Cortex of kidney (tissue), 1 donor: ENCODE measurements at places on chromosomes 3 and 15.

- no peak for DNase-seq
These were observed 76.5 kb upstream of the SPRED1 start for GRCh38 chr15:38176155-38176554.

- no peak for DNase-seq
These were observed 92.8 kb downstream of the PCSK6 start for GRCh38 chr15:101396484-101397261.

DNA sequence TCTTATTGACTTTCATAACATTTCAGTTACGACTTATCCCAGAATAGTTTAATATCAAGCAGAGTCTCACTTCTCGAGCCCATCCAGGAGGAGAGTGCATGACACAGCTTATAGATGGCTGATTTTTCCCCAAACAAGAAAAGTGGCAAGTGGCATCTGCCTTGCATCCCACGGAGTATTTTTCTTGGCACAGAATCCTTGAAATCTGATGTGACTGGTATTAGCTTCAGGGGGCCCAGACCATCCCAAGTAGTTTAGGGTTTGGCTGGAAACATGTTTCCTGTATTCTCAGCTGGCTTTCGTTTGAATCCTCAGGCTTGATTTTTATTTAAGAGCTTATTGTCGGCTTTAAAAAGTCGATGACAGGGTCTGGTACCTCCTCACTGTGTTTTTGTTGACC is 20.7 kb upstream of the FBXL22 start:
- no peak for DNase-seq

DNA sequence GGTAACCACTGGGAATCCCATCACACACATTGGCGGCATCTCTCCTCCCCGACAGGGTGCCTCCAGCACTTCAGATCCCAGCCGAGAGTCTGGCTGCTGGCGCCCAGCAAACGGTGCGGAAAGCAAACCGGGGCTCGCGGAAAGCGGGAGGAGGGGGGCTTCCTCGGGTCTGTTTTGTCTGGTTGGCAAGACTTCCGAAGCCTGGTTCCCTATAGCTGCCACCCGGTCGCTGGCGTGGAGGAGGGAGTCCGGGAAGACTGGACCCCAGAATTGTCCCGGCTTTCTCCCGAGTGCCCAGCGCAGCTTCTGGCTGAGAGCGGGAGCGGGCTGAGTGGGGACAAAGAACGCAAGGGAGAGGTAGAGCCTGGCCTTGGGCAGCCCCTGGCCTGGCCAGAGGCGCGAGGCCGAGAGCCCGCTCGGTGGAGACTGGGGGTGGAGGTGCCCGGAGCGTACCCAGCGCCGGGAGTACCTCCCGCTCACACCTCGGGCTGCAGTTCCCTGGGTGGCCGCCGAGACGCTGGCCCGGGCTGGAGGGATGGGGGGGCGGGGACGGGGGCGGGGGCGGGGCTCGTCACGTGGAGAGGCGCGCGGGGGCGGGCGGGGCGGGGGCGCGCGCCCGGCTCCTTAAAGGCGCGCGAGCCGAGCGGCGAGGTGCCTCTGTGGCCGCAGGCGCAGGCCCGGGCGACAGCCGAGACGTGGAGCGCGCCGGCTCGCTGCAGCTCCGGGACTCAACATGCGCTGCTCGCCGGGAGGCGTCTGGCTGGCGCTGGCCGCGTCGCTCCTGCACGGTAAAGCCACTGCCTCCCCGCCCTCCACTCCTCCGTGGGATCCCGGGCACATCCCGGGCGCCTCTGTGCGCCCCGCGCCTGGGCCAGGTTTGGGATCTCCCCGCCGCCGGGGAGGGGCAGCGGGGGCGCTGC is at the start of gene CHRNA7:
TSS of gene CHRNA7 (plus strand) at position 654 of the 920 bp plus-strand sequence. CDS start at position 734, 80 bp downstream.
- no peak for DNase-seq

- no peak for DNase-seq
These were observed 98.1 kb downstream of the ZPLD1 start for GRCh38 chr3:102532901-102533300.

GRCh38 chr3:124802061-124802698 is 71.9 kb downstream of the UMPS start:
- no peak for DNase-seq

- no peak for DNase-seq
These were observed 2.7 kb downstream of the LMAN1L start for GRCh38 chr15:74815121-74815934.

GRCh38 chr15:90080818-90081393 is 21.4 kb downstream of the IDH2 start:
- DNase-seq: no peak

DNA sequence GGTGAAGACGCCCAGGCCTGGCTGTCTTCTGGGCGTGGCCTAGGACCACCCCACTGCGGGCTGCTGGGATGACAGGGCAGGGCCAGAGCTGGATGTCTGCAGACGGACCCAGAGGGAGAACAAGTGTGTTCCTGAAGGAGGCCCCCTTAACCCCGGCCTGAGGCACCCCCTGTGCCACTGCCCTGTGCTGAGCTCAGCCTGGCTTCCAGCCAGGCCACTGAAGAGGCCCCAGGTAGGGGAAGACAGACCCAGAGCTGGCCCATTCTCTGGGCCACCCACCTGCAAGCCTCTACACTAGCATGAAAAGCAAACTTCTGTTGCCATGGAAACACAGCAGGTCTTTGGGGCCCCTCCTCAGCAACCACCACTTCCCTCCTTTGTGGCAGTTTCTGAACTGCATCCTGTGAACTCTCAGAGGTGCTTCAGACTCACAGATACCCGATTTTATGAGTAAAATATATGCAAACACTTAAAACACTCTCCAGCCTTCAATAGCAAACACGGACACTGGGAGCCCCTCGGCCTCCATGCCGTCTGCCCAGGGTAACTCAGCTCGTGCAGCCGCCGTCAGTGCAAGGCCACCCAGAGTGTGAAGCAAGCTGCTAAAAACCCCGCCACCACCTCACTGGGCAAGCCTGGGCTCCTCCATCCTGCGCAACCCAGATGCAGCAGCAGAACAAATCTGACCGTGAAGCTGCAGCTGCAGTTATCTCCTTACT is 42.5 kb downstream of the CMTM6 start:
- DNase-seq: no peak

- no peak for DNase-seq
These were observed 237.2 kb upstream of the DPH6 start for GRCh38 chr15:35783203-35783602.

GRCh38 chr15:89652131-89652530 is 3.1 kb downstream of the KIF7 start:
- DNase-seq: no peak

GRCh38 chr3:185744997-185745843 is 79.6 kb downstream of the IGF2BP2 start:
- DNase-seq: no peak

GRCh38 chr15:85094685-85095084 is 113.0 kb downstream of the PDE8A start:
- no peak for DNase-seq

GRCh38 chr3:99562990-99563607 is 75.3 kb upstream of the COL8A1 start:
- no peak for DNase-seq

- DNase-seq: no peak
These were observed 459.3 kb downstream of the TUSC7 start for GRCh38 chr3:117168896-117169295.

- DNase-seq: no peak
These were observed 11.5 kb downstream of the RBPMS2 start for GRCh38 chr15:64763874-64764273.

DNA sequence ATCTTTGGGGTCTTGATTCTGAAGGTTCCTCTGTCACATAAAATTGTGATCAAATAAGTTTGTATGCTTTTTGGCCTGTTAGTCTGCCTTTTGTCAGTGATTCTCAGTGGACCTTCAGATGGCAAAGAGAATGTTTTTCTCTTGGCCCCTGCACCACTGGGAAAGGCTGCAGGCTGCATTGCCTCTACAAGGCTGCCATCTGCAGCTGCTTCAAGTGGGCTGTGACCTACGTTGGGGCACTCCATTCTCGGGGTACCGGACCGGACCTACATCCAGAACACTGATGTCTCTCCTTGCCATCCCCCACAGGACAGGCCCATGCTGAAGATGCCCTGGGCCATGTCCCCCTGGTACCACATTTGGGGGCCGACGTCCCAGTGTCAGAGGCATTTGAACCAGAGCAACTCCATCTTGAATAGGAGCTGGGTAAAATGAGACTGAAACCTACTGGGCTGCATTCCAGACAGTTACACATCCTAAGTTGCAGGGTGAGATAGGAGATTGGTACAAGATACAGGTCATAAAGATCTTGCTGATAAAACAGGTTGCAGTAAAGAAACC is 37.5 kb upstream of the MFGE8 start:
- no peak for DNase-seq

DNA sequence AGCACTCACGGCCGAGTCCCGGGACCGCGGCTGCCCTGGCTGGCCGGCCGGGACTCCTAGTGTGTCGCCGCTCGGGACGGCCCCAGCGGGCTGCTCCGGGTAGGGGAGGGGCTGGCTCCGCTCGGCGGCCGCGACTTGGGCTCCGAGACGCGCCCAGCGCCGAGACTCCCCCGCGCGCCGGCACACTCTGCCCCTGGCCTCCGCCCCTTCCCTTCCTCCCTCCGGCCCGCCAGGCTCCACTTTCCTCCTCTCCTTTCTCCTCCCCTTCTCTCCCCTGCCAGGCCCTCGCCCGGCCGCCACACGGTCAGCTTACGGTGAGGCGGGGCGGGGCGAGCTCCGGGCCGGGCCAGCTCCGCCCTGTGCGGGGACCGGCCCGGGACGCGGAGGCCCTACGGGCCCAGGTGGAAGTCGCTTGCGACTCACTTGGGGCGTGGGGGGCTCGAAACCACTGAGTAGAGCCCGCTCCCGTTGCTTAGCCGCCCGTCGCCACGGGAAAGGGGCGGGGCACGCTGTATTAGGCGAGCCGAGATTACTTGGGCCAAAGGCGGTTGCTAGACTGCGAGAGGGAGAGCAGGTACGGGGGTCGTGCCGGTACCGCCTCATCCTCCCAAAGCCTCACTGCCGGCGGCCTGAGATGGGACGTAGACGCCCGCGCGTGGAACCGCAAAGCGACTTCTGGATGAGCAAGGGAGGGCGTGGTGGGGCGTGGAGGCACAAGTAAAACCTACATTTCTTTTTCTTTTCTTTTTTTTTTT is at the start of gene ITGB5:
TSS of gene ITGB5 (minus strand) at position 189 of the 755 bp plus-strand sequence. CDS start 365 bp downstream, outside the sequence.
- no peak for DNase-seq

DNA sequence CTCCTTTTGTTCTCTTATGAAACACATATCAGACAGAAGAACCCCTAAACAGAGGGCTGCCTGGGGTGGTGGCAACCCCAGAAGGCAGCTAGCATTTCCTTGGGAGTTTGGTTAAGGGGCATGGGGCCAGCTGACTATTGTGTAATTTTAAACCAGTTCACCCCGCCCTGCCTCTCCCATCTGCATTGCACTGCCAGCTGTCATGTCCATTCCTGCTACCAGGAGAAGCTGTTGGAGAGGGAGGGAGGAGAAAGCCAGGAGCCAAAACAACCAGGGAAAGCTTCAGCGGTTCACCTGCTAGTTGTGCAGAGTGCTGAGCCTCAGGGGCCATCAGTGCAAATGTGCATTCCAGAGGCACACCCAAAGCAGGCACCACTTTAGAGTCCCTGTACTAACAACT is 47.6 kb upstream of the ATP1B3 start:
- no peak for DNase-seq

DNA sequence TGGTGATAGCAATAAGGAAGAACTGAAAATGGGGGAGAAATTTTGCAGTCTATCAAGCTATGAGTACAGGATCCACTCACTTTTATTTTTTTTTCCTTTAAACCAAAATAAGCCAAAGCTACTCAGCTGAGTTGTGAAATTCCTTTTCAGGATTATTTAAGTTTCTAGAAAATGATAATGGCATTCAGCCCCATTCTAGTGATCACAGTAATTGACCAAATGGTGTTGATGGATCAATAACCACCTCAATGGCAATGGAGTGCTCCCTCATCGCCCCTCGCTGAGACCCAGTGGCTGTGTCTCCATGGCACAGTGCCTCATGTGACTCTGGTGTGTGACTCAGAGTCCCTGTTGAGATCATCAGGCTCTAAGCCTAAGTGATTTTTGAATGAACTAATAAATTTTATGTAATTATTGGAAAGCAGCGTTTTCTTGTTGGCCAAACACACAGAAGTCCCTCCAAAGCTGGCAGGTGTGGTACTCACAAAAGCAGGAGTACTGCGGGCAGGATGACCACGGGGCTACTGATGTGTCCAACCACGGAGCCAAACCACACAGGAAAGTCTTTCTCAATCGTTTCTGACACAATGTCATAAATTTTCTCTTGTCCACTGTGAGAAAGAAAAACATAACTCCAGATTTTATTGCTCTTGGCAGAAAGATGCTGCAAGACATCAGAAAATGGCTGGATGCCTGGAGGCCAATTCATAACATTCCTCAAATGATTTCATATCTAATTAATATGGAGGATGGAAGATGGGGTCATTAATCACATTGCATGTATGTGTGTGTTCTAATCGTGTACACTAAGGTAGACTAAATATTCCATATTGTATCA is 14.4 kb upstream of the STARD5 start:
- DNase-seq: no peak

GRCh38 chr3:58857402-58857801 is 190.8 kb upstream of the FAM3D start:
- no peak for DNase-seq

DNA sequence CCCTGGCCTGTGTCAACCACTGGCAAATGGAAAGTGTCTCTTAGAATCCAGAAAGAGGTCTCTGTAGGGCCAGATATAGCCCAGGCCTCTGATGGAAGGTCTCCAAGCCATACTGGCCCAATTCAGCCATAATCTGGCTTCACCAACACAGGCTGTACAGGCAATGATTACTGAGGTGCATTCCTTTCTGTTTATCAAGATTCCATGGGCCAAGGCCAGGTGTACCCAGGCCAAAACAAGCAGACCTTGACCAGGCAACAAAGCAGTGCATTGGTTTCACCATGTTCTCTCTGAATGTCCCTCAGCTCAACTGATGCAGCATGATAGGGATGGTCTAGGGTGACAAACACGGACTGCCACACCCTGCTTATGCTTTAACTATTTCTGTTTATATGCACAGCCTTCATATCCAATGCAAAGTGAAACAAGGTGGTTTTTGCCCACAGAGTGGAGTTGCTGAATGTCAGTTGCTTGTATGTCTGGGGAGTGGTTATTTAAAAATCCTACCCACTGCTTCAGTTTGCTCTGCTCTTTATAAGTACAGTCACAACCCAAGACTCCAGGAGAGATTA is 25.2 kb downstream of the CCNL1 start:
- DNase-seq: no peak

GRCh38 chr15:74399100-74399499 is 31.7 kb upstream of the CYP11A1 start:
- no peak for DNase-seq

DNA sequence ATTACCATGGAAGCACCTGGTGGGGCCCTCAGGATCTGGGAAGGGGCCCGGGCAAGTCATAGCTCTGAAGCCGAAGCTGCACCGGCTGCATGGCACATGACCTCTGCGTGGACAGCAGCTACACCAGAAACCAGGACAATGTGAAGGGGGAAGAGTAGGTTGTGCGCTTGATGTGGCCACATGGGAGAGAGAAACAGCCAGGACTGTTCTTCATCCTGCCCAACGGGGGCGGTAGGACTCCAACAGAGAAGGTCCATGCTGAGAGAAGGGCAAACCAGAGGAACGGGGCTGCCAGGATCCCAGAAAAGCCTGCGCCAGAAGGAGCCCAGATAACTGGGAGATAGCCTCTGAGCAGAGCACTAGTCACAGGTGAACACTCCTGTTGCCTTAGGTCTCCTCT is 54.9 kb upstream of the PRR20G start:
- no peak for DNase-seq
